ENCODE measurements at places on chromosomes 16 and 17.
A peak's percentile ranks its signal among the peaks of the same experiment; 100 is the strongest.

- DNase-seq, result no peak
These were observed 1060.6 kb upstream of the CDH8 start for GRCh38 chr16:63096857-63097256.

DNA sequence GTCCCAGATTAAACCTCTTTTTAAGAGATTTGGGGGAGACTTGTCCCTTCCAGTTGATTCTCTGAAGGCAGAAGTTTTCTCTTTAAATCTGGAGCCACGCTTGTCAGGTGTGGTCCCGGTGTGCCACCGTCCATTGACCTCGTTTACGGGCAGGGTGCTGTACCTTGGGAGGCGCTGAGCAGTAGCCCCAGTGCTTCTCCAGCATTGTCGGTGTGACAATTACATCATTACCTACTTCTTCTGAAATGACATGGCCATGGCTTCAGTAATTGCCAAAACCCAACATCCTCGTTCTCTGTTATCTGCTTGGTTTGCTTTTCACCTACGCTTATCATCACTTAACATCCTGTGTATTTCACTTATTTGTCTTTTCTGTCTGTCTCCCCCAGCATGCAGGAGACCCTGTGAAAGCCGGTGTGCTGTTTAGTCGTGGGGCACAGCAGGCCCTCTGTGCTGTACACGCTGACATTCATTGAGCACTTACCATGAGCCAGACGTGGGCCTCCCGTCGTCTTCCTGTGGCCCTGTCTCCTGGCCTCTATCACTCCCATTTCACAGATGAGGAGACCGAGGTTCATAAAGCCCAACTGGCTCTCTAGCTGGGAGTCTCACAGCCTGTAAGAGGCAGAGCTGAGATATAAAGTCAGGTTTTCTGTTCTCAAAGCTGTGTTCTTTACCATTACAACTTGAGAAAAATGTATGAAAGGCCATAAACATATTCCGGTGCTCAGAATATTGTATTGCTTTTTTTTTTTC is 143.9 kb downstream of the CMIP start:
- DNase-seq, result no peak

GRCh38 chr17:51933647-51934046 is 224.9 kb downstream of the CA10 start:
- DNase-seq, result no peak

DNA sequence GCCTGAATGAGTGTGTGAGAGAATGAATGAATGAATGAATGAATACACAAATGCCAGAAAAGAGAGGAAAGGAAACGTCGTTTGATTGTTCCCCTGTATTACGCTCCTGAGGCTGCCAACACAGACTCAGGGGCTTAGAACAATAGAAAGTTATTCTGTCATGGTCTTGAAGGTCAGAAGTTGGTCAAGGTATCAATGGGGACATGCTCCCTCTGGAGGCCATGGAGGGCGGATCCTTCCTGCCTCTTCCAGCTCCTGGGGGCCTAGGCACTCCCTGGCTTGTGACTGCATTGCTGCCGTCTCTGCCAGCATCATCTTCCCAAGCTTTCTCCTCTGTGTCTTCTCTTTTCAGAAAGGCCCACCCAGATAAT is 1.5 kb upstream of the SLC38A8 start:
- peak; percentile 69 for DNase-seq

DNA sequence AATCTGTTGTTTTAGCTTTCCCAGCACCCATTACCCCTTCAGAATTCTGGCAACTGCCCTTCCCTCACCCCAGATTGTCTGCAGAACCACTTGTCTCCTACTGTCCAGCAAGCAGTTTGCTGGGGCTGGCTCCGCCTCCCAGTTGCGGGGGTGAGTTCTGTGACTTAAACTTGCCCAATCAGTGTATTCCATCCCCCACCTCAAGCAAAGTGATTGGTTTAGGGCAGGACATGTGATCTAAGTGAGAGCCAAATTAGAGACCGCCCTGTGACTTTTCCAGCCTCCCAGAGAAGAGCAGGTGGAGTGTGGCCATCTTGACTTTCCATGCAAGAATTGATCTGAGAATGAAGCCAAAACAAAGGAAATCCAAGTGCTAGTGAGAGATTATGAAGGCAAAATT is 22.7 kb upstream of the SRCIN1 start:
- peak; percentile 81 for DNase-seq

DNA sequence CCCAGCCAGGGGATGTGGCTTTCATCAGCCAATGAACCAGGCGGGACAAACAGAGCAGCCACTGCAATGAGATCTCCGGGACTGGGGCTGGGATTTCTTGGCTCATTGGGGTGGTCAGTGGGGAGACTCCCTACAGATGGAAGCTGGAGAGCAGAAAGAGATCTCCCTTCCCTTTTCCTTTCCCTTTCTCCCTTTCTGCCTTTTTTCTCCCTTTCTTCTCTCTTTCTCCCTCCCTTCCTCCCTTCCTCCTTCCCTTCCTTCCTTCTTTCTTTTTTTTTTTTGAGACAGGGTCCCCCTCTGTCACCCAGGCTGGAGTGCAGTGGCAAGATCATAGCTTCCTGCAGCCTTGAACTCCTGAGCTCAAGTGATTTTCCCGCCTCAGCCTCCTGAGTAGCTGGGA is 14.0 kb downstream of the LAT start:
- no peak for DNase-seq

DNA sequence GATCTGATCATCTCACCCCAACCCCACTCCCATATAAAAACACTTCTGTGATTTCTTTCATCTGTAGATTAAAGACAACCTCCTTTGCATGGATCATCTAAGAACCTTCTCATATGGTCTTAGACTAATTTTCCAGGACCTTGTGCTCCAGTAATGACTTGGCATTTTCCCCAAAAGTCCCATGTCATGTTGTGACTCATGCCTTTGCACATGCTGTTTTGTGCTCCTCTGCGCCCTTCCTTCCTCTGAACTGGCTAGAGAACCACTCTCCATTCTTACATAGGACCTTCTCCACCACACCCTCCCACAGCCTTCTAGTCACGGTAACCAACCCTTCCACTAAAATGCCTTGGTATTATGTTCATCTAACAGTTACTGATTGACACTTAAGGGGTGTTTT is 99.5 kb upstream of the AXIN2 start:
- DNase-seq, result no peak

GRCh38 chr16:68287276-68288251 is 23.2 kb downstream of the SLC7A6OS start:
- no peak for DNase-seq

GRCh38 chr17:1227917-1228780 is 42.1 kb upstream of the BHLHA9 start:
- DNase-seq, result no peak

DNA sequence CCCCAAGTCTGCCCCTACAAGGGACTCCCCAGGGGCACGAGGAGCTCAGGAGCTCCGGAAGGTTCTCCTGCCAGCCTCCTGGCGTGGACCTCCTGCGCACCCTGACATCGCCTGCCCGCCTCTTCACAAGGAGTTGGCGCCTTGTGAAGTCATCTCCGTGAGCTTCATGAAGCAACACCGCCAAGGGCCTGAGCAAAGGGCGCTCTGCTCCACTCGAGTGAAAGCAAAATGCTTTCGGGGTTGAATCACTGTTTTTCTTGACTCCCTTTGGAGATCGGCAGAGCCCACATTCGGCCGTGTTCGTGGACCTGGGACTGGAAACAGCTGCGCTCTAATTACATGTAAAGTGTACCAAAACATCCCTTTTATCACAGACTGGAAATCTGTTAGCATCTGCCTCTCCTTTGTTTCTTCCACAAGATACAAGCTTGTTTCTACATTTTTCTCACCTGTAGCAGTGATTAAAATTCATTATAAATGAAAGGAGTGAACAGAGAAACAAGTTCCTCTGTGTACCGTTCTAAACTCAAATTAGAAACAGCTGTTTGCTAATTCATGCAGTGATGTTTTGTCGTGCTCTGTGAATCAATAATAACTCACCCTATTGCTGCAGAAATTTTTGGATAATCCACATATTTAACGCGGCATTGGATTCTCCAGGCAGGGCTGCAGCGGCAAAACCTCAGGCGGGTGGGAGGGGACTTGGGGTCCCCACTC is 203.3 kb downstream of the ZNF423 start:
- DNase-seq, result no peak
